ENCODE measurements at places on chromosomes 2 and 18.

- DNase-seq = no peak
Measured at GRCh38 chr2:232776435-232776834, at the start of gene KCNJ13. Gene KCNJ13 (minus strand): TSS chr2:232776565. CDS start chr2:232771362, 5,203 bp downstream.

GRCh38 chr18:36601316-36601715 is 227.5 kb downstream of the TPGS2 start:
- DNase-seq = no peak

GRCh38 chr2:74922592-74923227 is 35.7 kb upstream of the POLE4 start:
- no peak for DNase-seq

DNA sequence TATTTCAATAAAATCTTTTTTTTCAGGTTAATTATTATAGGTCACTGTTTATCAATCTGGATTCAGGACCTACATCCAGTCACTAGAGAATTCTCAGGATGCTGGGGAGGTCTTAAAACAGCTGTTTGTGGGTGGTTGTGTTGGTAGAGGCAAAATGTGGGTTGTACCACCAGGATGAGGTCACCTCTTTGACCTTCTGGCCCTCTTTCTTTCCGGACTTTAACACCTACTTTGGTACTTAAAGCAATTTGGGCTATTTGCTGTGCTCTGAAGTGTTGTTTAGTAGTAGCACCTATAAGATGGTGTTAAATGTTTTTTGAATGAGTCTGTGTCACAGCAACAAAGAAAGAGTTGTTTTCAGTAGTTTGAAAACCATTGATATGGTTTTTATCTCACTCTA is 14.6 kb downstream of the EML4 start:
- no peak for DNase-seq

DNA sequence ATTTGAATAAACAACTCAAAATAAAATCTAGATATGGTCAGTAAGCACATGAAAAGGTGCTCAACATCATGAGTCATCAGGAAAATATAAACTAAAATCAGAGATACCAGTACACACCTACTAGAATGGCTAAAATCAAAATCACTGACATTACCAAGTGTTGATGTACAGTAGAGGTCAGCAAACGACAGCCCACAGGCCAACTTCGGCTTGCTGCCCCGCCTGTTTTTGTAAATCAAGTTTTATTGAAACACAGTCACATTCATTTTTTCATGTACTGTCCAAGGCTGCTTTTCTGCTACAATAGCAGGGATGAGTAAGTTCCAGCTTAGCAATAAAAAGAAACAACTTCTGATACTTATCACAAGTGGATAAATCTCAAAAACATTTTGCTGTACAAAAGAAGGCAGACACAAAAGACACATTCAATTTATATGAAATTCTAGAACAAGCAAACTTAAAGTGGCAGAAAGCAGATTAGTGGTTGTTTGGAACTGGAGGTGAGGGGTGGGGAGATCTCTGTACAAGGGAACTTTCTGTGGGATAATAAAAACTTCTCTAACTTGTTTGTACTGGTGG is 32.1 kb downstream of the TRAK2 start:
- DNase-seq = no peak

GRCh38 chr2:99743146-99743545 is 253.3 kb upstream of the REV1 start:
- no peak for DNase-seq

- DNase-seq = no peak
Measured at GRCh38 chr2:10221976-10222870, 80.5 kb upstream of the HPCAL1 start.

GRCh38 chr2:27729198-27729597 is 42.3 kb upstream of the MRPL33 start:
- DNase-seq = no peak

GRCh38 chr2:238216651-238217184 is 13.2 kb upstream of the ILKAP start:
- no peak for DNase-seq

DNA sequence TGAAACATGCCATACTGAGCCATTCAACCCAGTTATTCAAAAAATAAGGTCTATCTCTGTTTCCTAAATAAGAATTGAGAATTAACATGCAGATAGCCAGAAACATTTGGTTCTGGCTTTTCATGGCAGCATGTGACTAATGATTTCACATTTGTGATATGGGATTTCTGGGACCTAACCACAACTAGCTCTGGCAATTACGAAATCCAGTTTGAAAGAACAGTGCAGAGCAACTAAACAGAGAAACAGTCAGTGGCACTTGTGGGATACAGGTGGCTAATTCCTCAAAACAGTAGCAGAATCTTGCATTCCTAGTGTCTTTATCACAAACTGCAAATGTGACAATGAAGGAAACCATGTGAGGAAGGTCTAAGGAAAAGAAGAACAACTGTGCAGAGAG is 637.8 kb upstream of the CHAC2 start:
- DNase-seq = no peak

GRCh38 chr2:161115605-161116380 is 44.4 kb upstream of the TANK start:
- no peak for DNase-seq

DNA sequence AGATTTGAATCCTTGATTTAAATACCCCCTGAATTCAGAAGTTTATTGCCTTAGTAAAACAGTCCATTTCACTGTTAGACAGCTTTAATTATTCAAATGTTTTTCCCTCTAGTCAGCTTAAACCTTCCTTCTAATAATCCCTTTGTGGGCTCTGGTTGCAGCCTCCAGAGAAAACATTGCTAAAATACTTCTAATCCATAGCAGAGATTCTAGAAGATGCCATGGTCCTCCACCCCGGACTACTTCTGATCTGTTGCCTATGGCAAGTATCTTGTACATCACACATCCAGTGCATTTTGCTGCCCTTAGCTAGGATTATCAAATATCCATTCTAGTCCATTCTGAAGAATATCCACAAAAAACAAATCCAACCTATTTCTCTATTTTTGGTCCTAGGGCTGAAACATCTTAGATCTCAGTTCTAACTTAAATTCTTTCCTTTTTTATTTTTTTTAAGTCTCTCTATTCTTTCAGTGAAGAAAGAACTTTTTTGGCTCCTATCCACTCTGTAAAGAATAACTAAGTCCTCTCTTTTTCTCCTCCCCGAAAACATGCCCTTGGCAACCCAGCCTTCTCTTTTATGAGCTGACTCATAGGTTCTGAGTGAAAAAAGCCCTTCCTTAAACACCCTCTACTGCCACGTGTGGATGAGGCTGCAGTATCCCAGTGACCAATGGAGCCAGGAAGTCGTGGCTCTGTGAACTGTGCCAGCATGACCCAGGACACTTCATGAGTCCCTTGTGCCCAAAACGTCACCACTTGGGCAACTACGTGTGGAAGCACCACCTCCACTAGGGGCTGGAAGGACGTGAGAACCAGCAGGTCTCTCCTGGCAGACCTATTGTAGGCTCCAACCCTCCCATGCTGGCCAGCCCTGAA is 349.8 kb downstream of the TNS1 start:
- no peak for DNase-seq

DNA sequence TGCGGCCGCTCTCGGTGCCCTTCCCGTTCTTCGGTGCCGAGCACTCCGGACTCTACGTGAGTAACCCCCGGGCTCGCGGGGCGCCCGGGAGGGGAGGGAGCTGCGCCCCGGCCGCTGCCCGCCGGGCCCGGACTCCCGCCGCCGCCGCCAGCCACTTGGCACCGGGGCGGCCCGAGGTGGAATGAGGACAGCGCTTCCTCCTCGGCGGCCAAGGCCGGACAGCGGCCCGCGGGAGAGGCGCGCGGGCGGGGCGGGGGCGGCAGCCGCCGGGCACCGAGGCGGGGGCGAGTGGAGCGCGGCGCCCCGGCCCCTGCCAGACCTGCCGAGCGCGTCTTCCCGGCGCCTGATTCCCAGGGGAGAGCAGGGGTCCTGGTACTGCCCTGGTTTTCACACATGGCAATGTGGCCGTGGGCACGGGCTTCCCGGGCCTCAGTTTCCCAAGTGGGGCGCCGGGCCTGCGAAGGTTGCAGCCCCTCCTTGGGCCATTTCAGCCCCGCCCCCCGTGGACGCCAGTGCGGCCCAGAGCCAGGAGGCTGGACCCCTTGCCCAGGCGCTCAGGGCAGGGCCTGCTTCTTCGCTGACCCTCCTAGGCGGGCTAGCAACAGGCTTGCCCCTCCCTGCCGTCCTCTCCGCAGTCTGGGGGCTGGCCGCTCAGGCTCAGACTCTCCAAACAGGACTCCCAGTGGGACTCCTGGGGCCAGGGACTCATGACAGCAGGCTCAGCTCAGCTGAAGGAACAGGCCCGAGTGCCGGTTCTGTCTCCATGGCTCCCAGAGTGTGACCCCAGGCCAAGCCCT is 775 bp downstream of the SNED1 start:
- DNase-seq = no peak

- no peak for DNase-seq
Measured at GRCh38 chr2:240225660-240226475, 85.4 kb upstream of the OTOS start.

DNA sequence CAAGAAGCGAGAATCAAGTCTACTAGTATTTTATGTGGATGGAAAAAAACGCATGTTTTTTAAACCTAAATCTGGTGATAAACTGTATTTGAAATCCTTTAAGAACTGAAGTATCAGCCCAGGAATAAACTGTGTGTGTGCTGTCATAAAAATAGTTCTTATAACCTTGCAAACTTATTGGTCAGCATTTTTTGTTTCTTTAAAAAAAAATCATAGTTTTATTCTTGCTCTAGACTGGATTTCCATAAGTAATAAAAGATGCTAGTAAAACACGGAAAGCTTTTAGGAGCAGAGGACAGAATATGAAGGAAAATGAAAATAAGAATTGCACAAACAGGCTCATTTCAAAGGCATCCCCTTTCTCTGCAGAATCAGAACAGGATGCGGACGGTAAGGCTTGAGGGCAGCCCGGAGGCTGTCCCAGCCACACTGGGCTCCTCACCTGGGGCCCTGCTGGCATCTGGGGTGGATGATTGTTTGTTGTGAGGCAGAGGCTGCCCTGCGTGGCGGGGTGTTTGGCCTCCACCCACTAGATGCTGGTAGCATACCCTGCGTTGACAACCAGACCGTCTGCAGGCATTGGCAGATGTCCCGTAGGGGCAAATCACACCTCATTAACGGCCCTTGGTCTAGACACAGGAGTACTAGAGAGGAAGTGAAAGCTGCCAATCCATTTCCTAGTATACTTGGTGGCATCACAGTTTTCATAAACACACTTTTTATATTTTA is 52.5 kb downstream of the MBP start:
- DNase-seq = no peak

DNA sequence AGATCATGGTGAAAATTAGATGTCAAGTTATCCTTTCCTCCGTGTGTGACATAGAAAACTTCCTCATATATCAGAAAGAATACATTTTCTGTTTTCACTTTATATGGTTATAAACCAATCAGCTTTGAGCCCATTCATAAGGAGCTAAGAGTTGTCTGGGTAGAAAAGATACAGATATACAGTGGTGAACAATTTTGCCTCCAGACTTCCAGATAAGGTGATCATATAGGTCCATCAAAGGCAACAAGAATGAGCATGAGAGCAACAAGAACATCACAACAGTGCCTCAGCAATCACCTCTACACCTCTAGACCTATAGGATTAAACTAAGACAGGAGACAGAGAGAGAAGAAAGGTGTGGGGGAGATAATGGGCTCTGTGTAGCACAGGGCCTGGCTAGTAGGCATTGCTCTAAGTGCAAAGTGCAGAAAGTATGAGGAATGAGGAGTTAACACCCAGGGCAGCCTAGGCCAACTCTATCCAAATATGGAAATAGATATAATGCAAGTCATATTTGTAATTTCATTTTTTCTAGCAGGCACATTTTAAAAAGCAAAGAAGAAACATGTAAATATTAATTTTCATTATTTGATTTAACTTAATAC is 8.3 kb downstream of the TNP1 start:
- DNase-seq = no peak

DNA sequence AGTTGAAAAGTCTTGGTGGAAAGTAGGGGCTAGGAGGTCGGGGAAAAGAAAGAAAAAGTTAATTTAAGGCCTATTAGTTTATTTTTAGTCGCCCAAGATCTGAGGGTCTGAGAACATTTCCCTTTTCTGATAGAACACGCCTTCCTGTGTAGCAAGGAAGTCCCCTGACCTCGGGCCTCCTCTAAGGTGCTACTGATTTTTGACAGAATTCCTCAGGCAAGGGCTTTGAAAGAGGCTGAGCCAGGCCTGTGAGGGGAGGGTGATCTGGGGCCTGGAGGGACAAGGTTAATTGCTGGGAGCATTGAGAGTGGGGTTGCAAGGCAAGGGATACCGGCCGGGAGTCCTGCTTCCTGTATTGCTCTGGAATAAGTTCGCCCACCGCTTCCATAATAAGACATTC is 131.4 kb upstream of the MYCN start:
- DNase-seq = no peak

DNA sequence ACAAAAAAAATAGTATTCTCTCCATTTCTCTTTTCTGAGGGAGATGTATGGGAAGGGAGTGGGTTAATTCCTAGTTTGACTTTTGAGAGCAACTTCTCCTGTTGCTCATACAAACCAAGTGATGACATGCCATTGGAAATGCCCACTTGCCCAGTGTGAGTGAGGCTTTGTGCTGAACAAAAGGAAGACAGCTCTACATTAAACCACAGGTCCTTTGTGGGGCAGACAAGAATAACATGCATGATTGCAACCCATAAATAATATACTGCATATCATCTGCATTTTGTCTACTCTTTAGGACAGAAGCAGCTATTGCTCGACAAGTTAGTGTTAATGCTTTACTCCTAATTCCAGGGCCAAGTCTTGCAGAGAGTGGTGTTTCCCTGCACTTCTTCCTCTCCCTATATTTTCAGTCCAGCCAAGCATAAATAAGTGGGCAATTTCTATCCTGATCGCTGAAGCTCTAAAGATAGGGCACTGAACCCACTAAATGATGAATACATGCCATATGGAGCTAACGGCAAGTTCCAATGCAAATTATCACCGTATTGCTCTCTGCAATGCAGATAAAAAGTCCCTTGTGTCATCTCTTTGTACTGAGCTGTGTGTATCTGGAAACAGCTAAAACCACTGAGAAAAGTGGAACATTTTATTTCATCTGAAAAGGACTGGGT is 19.4 kb upstream of the EHBP1 start:
- no peak for DNase-seq

GRCh38 chr2:22279541-22279940 is 1105.4 kb upstream of the KLHL29 start:
- DNase-seq = no peak

- DNase-seq = no peak
Measured at GRCh38 chr2:60297296-60298005, 256.0 kb downstream of the BCL11A start.

GRCh38 chr18:13374468-13375301 is 156.1 kb downstream of the LDLRAD4 start:
- no peak for DNase-seq

All from activated CD4-positive, alpha-beta T cell treated with anti-CD3 and anti-CD28 coated beads, Interleukin-2, amount 50 U/mL, for 1 hour (primary cell).